ENCODE measurements at places on chromosomes 1 and 21.

- peak; percentile 88 for DNase-seq
Observed at GRCh38 chr1:47732489-47732888, 264.7 kb downstream of the TRABD2B start.

DNA sequence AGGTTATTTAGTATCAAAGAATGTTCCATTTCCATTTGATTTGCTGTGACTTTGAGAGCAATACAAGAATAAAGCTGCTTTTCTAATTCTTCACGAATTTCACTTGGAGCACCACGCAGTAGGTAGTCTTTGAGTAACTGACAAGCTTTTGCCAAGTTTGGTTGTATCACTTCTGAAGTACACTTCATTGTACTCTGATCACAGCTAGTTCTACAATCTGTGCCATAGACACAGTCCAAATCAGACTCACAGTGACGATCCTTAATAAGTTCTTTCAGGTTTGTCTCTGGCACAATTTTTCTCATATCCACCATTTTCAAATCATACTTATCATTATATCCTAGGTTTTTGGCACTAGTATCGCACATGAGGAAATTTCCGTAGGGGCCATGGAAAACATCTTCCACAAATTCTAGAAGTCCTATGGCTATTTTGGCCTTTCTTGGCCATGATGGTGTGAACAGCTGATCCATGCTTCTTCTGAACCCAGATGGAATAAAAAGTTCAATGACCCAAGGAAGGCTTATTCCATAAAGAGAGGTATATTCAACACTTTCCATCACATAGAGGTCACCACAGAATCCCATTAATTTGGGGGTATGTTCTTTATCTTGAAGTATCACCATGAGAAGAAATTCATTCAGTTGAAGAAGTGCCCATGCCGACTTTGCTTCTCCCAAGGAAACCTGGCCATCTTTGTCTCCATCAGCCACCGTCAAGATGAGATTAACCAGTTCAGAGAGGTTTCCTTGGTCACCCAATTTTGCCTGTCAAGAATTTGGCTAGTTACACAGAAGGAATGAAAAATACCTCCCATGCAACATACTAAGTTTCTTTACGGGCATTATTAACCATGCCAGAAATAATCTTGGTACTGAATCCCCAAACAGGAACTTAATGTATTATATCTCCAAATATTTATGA lies 11.9 kb downstream of the RPL5 start:
- no peak for DNase-seq

DNA sequence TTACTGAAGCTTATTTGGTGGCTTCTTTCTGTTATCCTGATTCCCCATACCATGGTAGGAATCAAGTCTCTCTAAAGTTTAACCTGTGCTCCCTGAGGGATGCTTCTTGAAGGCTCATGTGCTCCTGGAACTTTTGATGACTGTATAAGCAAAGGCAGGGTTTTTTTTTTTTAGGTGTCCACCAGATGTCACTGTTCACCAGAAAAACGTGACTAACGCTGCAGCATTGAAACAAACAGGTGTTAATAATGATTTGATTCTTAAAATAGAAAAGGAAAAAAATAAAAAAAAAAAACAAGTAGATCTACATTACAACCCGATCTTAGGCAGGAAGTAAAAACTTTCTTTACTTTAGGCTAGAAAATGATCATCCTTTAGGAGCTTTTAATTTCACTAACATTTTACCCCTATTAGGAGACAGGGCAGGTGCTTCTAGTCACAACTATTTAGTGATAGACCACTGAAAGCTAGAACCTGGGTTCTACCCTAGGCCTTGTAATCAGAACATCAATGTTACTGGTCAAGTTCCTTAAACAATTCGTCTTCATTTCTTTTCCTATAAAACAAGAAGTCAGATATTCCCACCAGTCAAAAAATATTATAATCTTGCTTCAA lies 223.0 kb downstream of the PLA2G4A start:
- DNase-seq = peak; percentile 37

DNA sequence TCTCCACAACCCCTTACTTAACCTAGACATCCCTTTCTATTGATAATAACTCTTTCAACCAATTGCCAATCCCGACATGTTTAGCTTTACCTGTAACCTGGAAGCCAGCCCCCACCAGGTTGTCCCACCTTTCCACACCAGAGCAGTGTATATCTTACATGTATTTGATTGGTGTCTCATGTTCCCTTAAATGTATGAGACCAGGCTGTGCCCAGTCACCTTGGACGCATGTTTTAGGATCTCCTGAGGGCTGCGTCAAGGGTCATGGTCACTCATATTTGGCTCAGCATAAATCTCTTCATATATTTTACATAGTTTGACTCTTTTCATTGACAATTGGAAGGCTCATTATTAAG lies 5.3 kb upstream of the SLC19A1 start:
- DNase-seq = no peak

DNA sequence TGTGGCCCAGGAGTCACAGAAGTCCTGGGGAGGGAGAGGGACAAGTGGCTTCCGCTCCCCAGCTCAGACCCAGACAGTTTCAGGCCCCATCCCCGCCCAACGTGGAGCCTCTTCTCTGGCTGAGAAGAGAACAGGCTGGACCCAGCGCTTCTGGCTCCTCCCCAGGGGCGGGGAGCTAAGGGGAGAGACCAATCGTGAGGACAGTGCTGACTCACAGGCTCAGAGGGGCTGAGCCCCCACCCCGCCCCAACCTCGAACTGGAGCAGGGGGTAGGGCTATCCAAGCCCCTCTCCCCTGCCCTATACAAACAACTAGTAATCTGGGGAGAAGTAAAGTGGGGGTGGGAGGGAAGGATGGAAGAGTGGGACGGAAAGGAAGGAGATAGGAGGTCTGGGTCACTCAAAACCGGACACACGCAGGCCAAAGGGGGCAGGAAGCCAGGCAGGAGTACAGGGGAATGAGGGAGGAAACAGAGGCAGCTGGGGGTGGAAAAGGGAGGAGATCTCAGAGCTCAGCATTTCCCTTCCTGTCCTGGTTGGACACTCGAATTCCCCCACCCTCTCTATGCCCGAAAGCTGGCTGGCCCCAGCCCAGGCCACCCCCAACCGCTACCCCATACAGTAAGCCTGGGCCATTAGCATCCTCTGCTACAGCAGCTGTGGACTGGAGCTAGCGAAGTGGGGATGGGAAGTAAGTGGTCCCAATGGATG lies at the start of gene SHC1:
Gene SHC1, minus strand, starts transcription at position 117 of the 710 bp plus-strand sequence. CDS start 221 bp downstream, outside the sequence.
- DNase-seq = peak; percentile 91

- DNase-seq = no peak
Observed at GRCh38 chr1:177441281-177441680, 270.5 kb downstream of the BRINP2 start.

- DNase-seq = no peak
Observed at GRCh38 chr1:22101199-22101598, 41.7 kb downstream of the WNT4 start.

DNA sequence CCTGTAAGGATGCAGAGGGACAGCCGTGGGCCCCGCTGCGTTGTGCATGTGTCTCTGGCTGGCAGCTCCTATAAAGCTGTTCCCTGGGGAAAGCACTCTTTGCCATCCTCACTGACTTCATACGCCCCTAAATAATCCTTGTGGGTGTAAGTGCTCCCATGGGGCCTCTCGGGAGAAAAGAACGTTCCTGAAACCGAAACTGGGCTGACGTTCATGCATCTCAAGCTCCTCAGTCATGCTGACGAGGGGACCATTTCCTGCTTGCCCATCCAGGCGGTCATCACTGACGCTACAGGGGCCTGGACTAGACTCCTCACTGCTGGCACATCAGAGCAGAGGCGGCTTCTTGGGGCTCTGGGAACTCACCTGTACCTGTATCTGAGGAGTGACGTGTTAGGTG lies 73.1 kb upstream of the USP24 start:
- DNase-seq = no peak

GRCh38 chr1:18998016-18998724 lies 41.7 kb upstream of the IFFO2 start:
- peak; percentile 34 for DNase-seq

GRCh38 chr1:203039609-203040512 lies 13.6 kb downstream of the PPFIA4 start:
- DNase-seq = no peak

DNA sequence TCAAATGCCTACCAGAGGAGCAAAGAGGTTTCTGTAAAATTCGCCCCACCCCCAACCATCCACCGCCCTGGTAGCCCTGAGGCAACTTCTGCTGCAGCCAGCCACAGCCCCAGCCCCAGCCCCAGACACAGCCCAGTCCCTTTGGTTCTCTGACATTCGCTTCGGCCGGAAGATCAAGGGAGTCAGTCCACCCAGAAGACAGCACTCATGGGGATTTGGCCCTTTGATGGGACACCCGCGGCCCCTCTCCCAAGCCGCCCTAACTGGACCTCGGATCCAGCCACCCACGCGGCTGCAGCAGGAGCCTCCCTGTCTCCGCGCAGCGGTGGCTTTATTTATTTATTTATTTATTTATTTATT lies 3881.0 kb downstream of the SRGAP2C start:
- DNase-seq = no peak

DNA sequence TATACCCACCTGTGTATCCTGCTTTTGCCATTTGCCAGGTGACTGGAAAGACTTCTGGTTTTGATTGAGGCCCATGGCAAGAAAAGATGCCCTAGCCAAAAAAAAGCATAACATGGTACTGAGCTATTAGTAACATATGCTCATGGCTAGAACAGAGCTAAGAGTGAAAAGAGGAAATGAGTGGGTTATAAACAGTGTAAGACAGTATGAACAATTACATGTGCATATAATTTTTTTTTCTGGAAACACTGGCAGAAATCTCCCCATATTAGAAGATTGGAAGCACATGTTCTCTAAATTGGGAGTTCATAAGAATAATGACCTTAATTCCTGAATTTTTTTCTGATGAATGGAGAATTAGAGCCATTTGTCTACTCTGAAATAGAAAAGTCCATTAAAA lies 41.2 kb upstream of the PDC start:
- no peak for DNase-seq

- no peak for DNase-seq
Observed at GRCh38 chr1:60935599-60936110, 146.7 kb upstream of the NFIA start.

DNA sequence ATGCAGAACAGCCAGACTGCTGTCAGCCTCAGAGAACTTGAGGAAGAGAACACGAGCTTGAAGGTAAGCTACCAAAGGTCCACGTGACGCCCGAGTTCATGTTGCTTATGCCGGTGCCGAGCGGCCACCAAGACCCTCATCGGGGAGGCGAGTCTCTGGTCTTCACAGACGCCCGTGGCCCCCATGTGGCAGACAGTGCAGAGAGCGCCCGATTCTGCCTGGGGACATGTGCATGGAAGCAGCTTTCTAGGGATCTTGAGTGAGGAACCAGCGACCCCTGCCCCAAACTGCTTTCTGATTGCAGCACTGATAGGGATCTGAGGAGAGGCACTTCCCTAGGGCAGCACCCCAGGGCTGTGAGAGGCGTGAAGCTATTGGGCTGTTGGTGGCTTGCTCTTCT lies 56.3 kb upstream of the DIP2A start:
- DNase-seq = no peak

- no peak for DNase-seq
Observed at GRCh38 chr1:72341661-72342060, 59.3 kb upstream of the NEGR1 start.

DNA sequence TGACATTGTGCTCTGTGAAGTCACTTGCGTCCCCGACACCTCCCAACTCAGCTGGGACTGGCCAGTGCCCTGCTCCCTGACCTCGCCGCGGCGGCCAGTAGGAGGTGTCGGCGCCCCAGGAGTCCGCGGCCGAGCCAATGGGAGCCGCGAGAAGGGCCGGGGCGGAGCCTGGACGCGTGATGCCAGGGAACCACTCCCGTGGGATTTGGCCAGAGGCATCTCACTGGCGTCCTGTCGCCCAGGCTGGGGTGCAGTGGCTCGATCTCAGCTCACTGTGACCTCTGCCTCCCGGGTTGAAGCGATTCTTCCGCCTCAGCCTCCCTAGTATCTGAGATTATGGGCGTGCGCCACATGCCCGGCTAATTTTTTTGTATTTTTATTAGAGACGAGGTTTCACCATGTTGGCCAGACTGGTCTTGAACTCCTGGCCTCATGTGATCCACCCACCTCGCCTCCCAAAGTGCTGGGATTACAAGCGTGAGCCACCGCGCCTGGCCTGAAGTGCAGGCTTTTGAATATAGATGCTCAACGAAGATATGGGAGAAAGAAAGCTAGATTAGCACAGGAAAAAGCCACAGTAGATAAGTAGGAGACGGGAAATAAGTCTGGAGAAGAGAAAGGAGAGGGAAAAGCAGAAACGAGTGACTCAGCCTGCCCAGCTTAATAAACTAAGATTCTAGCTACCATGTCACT lies 38.0 kb downstream of the ZBTB8OS start:
- peak; percentile 69 for DNase-seq

DNA sequence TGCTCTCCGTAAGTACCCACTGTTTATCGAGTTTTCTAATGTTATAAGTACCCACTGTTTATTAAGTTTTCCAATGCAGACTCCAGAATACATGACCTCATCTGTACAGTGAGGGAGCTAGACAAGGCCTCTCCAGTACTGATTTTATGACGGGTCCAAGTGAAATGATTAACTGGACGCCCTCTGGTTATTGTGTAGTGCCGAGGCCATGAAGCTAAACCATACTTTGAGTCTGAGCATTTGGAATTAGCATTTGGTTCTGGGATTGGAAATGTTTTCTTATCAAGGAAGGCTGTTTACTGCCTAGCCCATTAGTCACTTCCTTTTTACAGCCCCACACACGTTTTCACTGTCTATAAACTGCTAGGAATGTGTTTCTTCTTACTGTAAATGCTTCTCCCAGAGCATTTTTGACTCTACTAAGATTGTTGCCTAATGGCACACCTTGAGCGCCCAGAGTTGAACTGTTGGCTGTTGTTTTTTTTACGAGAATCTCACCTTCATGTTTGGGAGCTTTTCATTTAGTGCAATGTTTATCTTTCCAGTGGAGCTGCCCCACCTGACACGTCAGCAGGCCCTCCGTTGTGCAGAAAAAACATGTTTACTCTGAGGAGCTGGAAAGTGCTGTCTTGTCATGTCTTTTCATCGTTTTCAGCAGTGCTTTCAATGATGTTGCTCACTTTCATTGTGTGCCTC lies 26.9 kb downstream of the SPATA46 start:
- peak; percentile 95 for DNase-seq

GRCh38 chr1:217078078-217078690 lies 355.0 kb upstream of the ESRRG start:
- peak; percentile 81 for DNase-seq

DNA sequence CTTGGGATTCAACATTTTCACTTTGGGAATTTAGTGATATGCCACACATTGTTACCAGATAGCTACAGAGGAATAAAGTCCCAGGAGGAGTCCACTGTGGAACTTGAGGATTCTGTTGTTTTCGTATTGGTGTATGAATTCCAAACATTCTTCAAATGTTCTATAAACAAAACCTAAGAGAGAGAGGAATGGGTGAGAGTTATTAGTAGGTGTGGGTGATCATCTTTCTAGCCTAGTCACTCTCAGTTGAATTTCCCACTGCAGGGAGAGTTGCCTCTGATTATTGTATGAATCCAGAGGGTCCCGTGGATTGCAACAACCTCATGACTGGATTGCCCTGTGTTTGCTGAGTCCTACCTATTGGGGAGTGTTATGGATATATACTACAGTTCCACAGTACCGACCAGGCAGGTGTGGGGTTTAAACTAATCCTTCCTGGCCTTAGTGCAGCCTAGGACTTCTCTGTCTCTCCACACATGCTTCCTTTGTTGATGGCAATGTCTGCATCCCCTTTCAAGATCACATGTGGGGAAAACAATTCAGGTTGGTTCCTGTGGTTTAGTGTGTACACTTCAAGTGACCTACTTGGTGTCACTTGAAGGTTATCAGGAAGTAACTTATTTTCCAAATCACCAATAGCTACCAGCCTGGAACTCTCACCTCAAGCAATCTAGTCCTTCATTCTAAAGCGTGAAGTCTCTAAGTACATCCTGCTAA lies 91.8 kb downstream of the ADCY10 start:
- DNase-seq = peak; percentile 57

All from kidney glomerular epithelial cell (primary cell).